Eye (tissue), 1 donor: ENCODE measurements at places on chromosomes 7 and 10.

DNA sequence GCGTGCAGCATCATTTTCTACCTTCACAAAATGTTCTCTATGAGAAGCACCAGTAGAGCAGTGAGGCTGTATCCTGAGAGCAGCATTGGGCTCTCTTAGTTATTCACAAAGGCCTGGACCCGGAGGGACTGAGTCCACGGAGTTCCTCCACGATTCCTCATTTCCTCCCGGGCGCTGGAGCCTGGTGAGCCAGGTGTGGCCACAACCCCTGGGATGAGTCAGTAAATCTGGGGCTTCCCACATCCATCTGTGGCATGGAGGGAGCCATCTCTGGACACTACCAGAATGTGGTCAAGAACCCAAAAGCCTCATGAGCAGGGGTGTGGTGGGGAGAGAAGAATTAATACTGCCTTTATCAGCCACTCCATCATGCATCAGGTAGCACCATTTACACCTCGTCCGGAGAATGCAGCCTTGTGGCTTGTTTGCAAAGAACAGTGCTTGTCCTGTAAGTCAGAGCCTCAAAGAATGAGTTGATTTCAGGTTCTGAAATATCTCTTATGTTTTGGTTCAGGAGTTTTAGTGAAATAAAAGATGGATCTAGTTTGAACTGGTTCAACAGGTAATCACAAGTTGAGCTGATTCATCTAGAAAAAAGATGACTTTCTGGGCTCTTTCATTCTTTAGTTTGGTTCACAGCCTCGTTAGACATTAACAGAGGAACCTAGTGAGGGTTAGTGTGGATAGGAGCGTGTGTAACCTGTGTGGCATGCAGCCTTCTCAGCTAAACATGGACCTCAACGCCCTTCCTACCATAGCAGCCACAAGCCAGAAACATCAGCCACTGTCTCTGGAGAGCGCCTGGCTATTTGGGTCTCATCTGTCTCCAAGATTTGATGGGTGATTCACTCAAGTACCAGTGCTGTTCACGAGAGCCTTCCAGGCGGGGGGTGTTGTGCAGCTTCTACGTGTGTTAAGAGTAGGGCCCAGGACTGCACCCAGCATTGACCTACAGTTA, 95.2 kb downstream of the WDR37 start:
- no peak for DNase-seq

GRCh38 chr10:50951365-50951764, 65.9 kb upstream of the A1CF start:
- DNase-seq: no peak

DNA sequence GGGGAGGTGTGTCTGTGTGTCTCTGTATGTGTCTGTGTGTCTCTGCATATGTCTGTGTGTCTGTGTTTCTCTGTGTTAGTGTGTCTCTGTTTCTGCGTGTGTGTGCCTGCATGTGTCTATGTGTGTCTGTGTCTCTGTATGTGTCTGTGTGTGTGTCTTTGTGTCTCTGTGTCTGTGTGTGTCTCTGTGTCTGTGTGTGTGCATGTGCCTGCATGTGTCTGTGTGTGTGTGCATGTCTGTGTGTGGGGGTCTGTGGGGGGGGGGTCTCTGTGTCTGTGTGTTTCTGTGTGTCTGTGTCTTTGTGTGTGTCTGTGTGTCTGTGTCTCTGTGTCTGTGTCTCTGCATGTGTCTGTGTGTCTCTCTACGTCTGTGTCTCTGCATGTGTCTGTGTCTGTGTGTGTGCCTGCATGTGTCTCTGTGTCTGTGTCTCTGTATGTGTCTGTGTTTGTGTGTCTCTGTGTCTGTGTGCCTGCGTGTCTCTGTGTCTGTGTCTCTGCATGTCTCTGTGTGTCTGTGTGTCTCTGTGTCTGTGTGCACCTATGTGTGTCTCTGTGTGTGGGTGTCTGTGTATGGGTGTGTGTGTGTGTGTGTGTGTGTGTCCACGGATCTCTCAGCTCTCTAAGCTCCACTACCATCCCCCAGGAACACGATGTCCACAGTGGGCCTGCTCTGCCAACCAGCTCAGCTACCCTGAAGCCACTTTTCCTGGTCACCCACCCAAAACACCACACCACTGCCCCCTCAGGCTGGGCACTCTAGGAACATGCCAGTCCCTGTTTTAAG, 41.7 kb downstream of the RASGEF1A start:
- no peak for DNase-seq

DNA sequence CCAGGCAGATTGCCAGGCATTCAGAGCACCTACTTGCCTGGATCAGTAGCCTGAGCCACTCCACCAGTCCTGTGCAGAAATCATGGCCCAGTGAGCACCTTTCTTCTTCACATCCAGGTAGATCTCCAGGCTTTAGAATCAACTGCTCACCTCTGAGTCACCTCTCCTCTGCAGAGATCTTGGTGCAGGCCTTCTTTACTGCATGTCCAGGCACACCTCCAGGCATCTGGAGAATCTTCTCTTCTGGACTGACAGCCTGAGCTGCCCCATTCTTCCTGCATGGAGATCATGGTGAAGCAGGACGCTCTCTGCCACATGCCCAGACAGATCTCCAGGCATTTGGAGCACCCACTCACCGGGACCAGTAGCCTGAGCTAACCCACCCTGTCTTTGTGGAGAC, 894.5 kb upstream of the MBL2 start:
- no peak for DNase-seq

DNA sequence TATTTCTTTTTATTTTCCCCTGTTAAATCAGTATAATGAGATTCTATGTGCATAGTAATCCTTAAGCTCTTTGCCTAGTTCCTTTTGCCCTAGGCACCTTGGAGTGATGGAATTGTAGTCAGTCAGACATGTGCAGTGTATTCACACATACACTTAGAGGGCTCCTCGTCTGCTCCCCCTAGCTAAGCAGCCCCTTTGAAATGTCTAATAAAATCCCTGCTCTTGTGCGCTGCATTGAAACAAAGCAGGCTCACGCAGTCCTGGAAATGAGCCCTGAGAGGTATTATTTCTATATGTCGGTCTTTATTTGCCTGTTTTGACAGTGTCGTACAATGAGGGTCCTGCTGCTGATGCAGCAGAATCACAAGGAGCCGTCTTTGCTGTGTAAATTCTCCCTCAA, 258.7 kb downstream of the AUTS2 start:
- DNase-seq: no peak

- DNase-seq: no peak
Measured at GRCh38 chr7:15439853-15440252, 122.0 kb downstream of the AGMO start.

DNA sequence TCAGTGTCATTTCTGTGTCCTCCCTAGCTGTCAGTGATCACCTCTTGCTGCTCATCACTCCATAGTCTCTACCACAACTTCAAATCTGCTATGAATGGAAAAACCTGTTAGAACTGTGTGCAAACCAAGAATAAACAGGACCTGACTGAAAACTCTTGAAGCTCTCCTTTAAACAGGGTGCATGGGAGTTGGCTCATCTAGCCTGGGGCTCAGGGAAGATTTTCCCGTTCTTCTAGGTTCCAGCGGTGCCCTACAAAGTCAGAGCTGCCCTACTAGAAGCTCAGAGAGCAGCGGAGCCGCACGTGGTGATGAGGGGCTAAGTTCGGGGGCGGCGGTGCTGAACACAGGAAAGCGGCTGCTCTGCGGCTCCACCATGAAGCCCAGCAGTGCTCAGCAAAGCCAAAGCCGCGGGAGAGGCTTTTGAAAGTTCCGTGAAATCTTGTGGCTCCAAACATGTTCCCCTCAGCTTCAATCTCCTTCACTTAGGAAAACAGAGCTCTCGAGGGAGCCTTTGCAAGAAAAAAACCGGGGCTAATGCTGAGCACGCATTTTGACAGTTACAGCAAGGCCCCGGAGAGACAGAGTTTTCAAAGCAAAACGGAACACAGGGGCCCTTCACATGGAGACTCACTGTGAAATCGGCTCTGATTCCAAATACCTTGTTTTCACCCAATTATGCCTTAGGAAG, 30.5 kb downstream of the RGS10 start:
- peak; percentile 39 for DNase-seq

DNA sequence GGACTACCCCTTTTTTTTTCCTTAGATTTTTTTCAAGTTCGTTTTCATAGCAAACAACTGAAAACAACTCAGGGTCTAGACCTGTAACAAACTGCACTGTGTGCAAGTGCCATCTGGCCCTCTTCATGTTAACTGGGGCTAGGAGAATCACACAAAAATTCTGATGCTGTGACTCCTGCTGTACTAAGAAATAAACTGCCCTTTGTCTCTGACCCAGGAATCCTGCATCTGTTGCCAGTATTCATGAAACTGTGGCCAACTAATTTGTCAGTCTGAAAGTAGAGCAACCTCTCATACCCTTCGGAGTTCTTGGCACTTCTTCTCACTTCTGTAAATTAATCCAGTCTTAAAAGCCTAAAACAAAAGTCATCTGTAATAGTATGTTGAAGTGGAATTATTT, 218.4 kb upstream of the PCDH15 start:
- peak; percentile 24 for DNase-seq

GRCh38 chr7:94174956-94175355, 170.8 kb upstream of the BET1 start:
- no peak for DNase-seq

- DNase-seq: no peak
Measured at GRCh38 chr7:120475994-120476393, 203.0 kb downstream of the KCND2 start.

DNA sequence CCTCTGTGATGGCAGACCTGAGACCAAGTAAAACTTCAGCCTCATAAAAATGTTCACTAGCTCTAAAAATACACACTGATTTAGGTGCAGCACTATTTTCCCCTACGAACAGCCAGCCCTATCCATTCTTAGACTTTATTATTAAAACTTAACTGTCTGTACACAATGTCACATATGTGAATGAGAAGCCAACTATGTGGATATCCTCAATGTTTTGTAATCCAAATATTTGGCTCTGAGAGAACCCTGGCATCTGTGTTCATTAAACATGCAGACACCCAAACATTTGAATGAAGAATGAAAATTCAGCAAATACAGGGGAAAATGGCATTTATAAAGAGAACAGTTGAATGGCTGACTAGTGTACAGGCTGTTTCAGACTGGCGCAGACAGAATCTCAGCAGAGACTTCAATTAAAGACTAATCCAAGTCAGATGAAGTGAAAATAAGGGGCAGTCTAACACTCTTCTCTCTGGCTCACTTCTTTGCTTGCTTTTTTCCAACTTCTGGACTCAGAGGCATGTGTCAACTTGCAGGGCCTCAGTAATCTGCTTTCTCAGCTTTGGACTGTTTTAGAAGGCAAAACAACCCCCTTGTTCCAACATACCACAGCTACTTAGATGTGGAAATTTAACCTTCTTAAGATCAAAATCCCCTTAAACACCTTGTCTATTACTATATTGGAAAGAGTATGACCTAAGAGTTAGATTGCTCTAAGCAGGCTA, 47.4 kb upstream of the FAM180A start:
- peak; percentile 37 for DNase-seq

DNA sequence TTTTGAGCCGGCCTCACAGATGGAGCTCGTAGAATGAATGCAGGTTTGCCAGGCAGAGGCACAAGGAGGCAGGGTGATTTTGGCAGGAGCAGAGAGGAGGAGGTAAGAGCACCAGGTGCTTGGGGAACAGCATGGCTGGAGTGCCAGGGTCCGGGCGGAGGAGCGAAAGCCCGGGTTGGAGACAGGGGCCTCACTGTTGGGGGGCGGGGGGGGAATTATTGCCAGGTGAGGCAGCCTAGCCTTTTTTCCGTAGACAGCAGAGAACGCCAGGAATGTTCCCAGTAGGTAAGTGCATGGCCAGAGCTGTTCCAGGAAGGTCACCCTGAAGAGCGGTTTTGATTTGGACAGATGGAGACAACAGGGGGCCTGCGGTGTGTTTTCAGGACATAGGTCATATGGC, 9.5 kb downstream of the SRRM3 start:
- no peak for DNase-seq

- DNase-seq: no peak
Measured at GRCh38 chr7:81839708-81840369, 70.0 kb upstream of the HGF start.

GRCh38 chr10:118163217-118163616, 116.5 kb upstream of the RAB11FIP2 start:
- DNase-seq: no peak

GRCh38 chr10:30169342-30169741, 110.0 kb upstream of the JCAD start:
- DNase-seq: no peak

- DNase-seq: no peak
Measured at GRCh38 chr7:17307000-17307399, 8.5 kb downstream of the AHR start.

DNA sequence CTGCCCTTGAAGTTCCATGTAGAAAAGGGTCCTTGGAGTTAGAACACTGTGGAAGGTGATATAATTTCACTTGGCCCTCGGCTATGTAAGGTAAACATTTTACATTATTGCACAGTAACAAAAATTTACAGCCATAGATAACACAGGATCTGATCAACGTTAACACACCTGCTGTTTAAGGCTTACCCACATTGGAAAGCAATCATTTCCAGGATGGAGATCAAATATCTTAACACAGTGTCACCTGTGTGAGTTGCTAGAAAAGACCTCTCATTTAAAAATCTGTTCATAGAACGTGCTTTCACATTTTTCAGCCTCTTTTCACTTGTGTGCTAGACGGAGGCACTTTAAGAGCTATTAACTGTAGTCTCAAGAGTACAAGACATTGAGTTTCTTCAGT, 1.9 kb downstream of the TMEM229A start:
- no peak for DNase-seq

DNA sequence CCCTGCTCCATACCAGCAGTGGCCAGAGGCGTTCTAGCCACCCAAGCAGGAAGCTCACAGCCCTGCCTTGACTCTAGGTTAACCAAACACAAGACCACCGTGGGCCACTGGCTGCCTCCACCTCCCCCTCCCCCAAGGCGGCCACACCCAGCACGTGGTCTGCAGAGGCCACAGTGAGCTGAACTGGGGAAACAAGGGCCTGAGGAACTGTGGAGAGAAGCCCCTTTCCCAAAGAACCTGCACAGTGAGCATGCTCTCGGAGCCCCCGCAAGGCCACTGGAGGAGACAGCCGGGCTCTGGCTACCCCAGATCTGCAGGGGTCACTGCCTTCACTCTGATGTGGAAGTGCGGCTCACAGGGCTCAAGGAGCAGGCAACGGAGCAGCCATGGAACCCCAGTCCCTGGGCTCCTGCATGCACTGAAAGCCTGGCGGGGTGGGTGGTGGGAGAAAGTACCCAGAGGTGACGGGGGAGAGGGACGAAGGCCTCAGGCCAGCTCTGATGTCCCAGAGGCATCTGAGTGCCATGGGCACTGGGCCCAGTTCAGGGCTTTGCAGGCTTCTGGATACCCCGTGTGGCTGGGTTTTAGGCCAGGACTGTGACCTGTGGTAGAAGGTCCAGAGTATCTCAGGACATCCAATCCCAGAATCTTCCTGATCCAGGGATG, 189.2 kb downstream of the EBF3 start:
- DNase-seq: no peak

- no peak for DNase-seq
Measured at GRCh38 chr10:107542607-107543006, 378.1 kb upstream of the SORCS1 start.

- peak; percentile 52 for DNase-seq
Measured at GRCh38 chr10:123147635-123148413, at the start of gene HMX2. TSS of gene HMX2 (plus strand) at chr10:123148136. CDS start at chr10:123148379, 243 bp downstream.

- peak; percentile 33 for DNase-seq
Measured at GRCh38 chr10:72086466-72087391, 1.6 kb downstream of the SPOCK2 start.

GRCh38 chr10:16832351-16833080, 15.3 kb upstream of the RSU1 start:
- peak; percentile 40 for DNase-seq
